ENCODE measurements at places on chromosomes 6 and 20.

- peak; percentile 74 for DNase-seq
Measured at GRCh38 chr20:4651536-4651935, 70.2 kb upstream of the PRND start.

DNA sequence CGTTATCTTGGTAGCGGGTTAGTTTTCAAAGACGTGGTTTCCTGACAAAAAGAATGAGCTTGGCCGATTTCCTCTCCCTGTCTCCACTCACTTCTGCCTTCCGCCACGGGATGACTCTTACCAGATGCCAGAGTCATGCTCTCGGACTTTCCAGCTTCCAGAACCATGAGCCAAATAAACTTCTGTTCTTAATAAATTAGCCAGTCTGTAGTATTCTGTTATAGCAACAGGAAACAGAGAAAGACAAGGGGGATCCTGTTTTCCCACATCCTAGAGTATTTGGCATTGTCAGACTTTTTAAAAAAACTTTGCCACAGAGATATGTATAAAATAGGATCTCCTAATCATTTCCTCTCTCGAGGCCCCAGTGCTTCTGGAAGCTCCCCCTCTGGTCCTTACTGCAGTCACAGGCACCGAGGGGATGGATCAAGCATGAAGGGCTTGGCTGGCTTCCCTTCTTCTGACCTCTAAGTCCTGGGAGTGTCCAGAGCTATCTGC, 84.9 kb upstream of the NAA20 start:
- DNase-seq: peak; percentile 62

GRCh38 chr20:19992996-19993908, 23.9 kb upstream of the NAA20 start:
- no peak for DNase-seq

GRCh38 chr20:54995011-54995410, 519.6 kb downstream of the DOK5 start:
- no peak for DNase-seq

DNA sequence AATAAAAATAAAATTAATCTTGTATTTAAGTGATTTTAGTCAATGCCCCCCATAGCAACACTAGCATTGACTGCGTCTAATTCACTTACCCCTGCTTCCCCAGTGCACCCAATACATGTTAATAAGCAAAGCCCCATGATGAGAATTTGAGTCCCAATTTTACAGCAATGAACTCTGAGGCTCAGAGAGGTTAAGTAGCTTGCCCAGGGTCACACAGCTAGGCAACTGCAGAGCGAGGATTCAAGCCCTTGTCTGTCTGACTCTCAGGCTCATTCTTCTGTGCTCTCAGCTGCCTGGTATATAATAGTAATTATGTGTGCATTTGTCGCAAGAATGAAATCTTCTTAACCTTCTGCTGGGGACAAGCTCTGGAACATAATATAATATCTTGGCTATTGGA, 8.5 kb downstream of the PABPC1L start:
- DNase-seq: no peak

DNA sequence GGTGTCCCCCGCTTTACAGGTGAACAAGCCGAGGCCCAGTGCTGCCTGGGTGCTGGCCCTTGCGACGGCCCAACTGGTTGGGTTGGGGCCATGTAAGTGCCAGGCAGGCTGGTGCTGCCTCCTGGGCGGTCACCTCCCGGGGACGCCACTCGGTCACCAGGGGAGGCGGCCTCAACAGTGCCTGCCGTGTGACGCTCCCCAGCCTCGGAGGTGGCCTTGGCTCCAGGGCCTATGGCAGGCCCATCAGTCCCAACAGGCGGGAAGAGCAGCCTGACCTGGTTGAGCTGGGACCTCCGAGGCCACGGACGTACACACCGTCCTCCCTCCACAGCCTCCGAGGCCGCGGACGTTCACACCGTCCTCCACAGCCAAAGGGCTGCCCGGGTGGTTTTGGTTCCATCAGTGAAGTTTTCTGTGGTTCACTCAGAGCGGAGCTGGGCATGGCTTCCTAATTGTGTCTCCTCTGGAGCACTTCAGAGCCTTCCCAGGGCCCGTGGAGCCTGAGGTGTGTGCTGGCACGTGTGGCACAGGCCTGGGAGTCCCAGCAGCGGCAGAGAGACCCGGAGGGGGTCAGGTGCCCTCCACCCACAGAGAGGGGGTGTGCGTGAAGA, 19.3 kb upstream of the SLCO4A1 start:
- DNase-seq: no peak

DNA sequence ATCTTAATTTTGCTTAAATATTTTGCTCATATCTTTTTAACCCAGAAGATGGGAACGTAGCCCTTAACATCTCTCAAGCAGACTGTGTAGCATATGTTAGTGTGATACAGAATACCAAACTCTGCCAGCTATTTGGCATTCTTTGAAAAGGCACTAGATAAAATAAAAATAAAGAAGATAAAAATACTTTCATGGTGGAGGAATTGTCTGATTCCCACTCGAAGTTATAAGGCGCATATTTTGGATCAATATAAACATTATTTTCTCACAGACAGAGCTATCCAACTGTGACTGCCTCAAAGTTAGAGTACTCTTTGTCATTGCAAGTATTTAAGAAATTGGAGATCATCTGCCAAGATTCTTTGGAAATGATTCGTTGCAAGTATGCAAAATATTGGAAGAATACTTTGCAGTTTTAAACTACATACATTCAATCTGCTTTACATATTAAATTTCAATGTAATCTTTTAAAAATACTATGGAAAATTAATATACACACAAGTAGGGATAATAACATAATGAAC, 10.8 kb upstream of the EEF1E1 start:
- no peak for DNase-seq

- DNase-seq: no peak
Measured at GRCh38 chr6:157217894-157218370, 105.4 kb downstream of the TMEM242 start.

- DNase-seq: no peak
Measured at GRCh38 chr6:135012764-135013163, 41.9 kb downstream of the HBS1L start.

- DNase-seq: no peak
Measured at GRCh38 chr20:25036331-25036936, 21.5 kb downstream of the ACSS1 start.

GRCh38 chr6:43739642-43740091, 30.3 kb upstream of the VEGFA start:
- no peak for DNase-seq

- DNase-seq: no peak
Measured at GRCh38 chr6:54722328-54722727, 124.2 kb upstream of the FAM83B start.

GRCh38 chr6:134422426-134423231, 104.7 kb upstream of the SGK1 start:
- DNase-seq: peak; percentile 84

DNA sequence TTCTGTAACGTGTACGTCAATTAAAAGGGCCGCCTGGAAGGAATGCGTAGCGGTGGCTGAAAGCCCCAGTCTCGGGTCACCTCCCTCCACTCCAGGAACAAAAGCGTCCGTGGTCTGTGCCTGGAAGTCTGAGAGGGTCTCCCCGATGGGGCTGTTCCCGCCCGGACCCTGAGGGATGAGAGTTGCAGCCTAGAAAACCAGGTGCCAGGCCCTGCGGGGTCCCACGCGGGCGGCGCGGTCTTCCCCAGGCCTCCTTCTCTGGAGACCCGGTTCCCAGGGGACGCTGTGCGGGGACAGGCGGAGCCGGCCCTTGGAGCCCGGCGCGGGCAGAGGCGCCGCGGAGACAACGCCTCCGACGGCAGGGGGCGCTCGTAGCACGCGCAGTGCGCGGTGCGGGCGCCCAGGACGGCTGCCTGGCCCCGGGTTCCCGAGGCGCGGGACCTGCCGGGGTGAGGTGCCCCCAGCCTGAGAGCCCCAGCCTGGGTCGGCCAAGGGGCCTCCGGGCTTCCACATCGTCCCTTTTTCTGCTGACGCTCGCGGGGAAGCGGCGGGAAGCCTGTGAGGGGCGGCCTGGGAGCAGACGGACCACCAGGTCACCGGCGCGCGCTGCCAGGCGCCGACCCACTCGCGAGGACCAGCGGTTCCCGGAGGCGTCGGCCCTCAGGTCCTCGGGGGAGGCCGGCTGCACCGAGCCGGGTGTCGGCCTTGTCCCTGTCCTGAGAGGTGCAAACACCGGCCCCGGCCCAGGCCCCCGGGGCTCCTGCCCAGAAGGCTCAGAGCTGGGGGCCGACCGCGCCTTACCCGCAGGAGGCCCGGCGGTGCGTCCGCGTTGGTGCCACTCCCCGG, 5.3 kb upstream of the FOXC1 start:
- peak; percentile 89 for DNase-seq

GRCh38 chr20:434661-435419, 26.7 kb downstream of the RBCK1 start:
- no peak for DNase-seq

GRCh38 chr20:815914-816606, 17.5 kb upstream of the FAM110A start:
- DNase-seq: peak; percentile 78

- DNase-seq: no peak
Measured at GRCh38 chr6:31114541-31114878, at the start of gene PSORS1C1. PSORS1C1 (plus strand) TSS chr6:31114800; CDS start chr6:31129633, 14,833 bp downstream.

DNA sequence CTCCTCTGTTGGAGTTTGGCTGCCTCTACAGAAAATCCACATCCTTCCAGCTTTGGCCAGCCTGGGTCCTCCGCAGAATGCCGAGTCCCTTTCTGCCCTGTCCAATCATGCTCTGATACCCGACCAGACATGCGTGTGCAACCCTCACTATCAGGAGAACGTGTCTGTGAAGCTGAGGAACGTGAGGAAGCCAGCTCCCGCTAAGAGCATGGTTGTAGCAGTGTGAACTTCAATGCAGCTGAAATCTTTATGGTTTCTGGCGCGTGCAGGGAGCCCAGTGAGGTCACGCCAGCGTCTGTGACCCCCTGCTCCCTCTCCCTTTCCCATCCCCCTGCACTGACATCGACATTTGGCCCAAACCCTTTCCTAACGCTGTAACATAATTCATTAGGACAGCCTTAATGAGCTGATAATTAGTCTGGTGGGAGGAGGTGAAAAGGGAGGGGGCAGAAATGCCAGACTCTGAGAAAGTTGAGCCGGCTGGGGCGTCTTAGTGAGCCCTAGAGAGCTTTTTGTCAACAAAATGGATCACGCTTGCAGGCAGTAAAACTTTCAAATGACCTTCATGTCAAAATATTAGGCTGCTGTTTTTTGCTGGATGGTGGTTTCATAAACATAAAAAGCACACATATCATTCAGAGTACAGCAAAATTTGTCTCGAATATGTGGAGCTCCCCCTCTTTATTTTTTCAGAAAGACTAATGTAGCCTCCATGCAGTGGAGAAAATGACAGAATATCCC, 423.3 kb downstream of the QKI start:
- no peak for DNase-seq

GRCh38 chr6:161954077-161954476, 680.2 kb upstream of the AGPAT4 start:
- DNase-seq: no peak

- DNase-seq: no peak
Measured at GRCh38 chr6:141077355-141078333, 1055.1 kb upstream of the GJE1 start.

- DNase-seq: peak; percentile 14
Measured at GRCh38 chr20:34445177-34446065, 70.8 kb upstream of the DYNLRB1 start.

DNA sequence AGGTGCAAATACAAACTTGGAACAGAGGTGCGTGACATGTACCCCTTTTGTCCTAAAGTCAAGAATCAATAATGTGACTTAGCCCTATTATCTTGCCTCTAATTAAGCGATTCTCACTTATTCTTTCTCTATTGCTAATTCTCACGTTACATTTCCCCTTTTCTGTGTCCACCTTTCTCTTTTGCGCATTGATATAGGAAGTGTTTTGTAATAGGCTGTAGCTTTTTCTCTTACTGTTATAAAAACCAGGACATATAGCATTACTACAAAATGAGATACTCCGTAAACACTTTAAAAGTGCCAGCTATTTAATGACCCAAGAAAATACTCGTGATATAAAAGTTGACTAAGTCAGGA, 669 bp upstream of the TMEM30A start:
- DNase-seq: peak; percentile 45

DNA sequence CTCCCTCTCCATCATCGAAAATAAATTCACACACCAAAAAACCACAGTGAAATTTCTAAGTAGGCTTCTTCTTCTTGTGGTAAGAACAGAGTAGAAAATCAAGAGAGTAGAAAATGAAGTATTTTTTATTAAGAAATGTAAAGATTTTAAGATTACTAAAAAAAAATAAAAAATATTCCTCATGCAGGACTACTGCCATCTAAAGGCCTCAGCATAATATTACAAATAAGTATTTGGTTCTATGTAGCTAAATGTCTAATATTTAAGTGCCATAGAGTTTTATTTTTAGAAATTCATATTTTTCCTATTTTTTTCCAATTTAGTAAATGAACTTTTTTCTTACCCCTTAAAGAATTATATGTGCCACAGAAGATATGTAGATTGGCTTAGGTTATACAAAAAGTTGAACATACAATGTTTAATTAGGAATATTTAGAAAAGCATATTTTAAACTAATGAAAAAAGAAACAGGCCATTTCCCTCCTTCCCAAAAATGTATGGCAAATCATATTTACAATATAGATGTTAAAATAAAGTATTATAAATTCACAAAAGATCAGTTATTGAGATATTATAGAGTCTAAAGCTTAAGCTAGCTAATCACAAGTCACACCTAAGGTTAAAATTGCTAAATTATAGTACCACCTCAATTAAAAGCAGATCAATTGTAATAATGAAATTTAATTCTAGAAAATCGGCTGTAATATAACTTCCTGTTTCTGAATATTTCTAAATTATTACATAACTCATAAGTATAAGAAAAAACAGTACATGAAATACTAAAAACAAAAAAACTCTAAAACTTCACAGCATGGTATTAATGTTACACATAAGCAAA, 3.5 kb upstream of the NT5DC1 start:
- DNase-seq: no peak

DNA sequence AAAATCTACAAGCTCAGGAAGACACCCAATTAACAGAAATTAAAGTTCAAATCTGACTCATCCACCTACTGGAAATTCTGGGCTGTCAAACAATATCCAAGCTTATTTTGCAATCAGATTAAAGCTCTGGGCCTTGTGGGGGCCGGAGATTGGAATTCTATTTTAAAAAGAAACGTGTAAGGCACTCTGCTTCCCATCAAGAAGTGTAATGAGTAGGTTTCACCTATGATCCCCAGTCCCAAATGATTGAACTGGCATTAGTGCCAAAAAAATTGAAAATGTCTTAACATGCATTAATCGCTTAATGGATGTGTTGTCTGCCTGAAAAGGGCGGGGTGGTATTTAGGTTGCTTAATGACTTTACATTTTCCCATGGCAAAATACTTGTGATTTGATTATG, 542.4 kb upstream of the BTBD3 start:
- no peak for DNase-seq

- DNase-seq: no peak
Measured at GRCh38 chr20:17771206-17772004, 71.6 kb downstream of the BANF2 start.

GRCh38 chr6:26161322-26161721, 74.1 kb downstream of the HFE start:
- DNase-seq: no peak

- peak; percentile 85 for DNase-seq
Measured at GRCh38 chr6:27157459-27158315, 89.8 kb upstream of the PRSS16 start.

- DNase-seq: no peak
Measured at GRCh38 chr20:4883051-4883450, 118.3 kb downstream of the SLC23A2 start.

GRCh38 chr6:125163811-125164210, 10.2 kb downstream of the TPD52L1 start:
- no peak for DNase-seq

All from suppressor macrophage (primary cell).